ENCODE measurements at places on chromosomes 16 and 17.

GRCh38 chr16:35506018-35506897, 2046.8 kb downstream of the TP53TG3F start:
- DNase-seq = no peak

DNA sequence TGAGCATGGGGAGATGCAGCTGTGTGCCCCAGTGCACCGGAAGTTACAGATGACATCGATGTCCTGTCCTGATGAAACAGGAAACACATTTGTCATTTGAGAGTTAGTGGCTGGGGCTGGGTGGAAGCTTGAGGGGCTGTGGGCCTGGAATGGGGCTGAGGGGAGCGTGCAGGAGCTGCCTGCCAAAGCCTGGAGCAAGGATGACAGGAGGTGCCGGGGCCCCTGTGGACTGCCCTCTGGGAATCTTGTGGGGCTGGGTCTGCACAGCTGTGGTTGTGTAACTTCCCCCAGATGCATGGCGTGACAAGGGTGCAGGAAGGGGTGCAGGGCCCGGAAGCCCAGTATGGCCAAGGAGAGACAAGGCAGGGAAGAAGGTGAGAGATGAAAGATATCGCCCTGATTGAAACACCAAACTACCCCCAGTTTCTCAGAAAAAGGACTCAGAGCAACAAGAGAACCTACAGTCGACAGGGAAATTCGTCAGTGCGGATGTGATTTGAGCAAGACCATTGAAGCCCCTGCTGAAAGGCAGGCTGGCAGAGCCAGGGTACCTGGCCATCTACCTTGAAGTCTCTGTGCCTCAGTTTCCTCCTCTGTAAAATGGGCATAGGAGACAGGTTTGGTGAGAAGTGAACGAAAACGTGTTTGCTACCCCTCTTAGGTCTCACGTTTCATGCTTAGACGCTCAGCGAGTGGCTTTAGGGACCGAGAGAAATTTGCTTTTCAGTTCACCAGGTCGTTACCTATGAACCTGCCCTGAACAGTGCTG, 8.8 kb downstream of the MMP25 start:
- DNase-seq = peak; percentile 79

DNA sequence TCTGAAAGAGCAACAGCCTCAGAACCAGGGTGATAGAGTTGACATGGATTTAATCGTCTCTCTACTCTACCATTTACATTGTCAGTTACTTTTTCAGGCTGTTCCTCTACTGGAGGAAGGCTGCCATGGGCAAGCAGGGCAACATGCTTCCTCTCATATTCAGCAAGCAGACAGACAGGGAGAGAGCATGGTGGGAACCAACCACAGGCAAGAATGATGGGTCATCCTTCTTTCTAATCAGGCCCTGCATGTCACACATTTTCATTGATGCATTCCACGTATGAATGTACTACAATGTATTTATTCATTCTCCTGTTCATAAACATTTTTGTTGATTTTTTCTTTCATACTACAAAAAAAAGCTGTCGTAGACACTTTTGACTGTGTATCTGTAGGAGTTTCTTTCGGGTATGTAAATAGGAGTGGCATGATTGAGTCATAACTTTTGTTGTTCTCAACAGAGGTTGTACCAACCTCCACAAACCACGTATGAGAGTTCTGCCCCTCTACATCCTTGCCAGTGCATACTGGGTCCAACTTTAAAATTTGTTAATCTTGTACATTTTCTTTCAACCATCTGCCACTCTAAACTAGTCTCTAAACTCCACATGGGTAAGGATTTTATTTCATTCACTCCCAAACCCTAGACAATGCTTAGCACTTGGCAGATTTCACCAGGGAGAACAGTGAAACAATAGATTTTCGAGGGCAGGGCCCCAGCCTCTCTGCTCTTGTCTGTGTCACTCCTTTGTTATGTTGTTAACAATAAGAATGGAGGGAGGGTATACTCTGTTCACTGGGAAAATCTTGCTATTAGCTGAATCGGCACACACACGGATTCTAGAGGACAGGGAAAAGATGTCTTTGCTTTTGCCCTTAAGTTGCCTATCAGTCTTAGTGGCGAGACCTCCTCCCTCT, 58.7 kb downstream of the CMC2 start:
- no peak for DNase-seq

DNA sequence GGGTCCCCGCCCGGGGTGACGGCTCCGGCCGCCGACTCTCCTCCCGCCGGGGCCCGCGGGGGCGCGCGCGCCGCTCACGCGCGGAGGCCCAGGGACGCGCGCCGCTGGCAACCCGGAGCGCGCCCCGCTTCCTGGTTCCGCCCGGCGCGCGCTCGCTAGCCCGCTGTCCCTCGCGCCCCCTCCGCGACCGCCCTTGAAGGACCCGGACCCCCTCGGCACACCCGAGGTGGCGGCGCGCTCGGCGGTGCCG, at the start of gene STAT5B:
Gene STAT5B, minus strand, starts transcription at position 33 of the 250 bp plus-strand sequence. CDS start 44,264 bp downstream, outside the sequence.
- peak; percentile 42 for DNase-seq

GRCh38 chr16:56643080-56643778, 4.8 kb downstream of the MT1A start:
- no peak for DNase-seq

DNA sequence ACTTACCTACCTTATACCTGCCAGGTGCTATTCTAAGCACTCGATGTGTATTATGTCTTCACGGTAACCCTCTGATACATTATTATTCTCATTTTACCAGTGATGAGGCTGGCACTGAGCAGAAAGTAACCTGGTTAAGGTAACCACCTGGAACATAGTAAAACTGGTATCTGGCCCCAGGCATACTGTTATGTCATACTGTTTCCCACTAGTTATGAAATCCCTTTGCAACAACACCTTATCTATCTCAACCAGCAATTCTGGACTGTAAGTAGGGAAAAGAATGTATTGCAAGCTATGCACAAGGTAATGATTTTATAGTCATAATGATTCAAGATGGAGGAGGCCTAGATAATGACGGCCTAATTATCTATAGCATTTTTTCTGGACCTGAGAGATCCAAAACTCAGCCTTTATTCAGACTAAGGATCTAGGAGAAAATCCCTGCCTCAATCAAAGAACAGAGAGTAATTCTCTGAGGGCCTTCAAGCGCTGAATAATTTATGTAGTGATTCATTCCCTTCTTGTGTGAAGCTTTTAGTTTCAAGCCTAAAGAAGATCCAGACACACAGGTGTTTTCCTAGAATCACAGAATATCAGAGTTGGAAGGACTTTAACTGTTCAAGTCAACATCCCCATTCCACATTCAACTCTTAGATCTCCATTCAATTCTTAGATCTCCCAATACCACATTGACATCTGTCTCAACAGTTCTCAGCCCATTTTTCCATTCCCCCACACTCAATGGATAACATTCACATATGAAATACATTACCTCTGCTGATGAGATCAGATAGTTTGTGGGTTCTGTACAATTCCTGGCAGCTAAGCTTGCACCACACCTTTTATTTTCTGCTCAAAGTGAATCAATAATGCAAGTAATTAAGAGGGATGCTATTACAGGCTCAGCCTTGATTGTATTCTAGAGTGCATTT, 14.9 kb upstream of the MMD start:
- no peak for DNase-seq

DNA sequence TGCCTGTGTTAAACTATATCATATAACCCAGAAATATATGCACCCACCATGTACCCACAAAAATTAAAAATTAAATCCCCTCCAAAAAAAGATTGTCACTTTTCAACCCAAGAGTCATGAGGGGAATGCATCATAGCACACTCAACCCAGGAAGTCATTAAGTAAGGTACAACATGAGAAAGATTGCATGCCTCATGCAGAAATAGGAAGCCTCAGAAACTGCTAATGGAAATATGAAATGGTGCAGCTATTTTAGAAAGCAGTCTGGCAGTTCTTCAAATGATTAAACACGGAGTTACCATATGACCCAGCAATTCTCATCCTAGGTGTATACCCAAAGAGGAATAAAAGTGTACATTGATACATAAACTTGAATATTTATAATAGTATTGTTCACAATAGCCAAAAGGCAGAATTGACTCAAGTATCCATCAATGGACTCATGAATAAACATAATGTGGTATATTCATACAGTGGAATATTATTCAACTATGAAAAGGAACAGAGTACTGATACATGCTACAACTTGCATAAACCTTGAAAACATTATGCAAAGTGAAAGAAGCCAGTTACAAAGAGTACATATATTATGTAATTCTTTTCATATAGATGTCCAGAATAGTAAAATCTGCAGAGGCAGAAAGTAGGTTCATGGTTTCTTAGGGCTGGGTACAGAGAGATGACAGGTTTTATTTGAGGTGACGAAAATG, 70.4 kb downstream of the TMEM100 start:
- no peak for DNase-seq

DNA sequence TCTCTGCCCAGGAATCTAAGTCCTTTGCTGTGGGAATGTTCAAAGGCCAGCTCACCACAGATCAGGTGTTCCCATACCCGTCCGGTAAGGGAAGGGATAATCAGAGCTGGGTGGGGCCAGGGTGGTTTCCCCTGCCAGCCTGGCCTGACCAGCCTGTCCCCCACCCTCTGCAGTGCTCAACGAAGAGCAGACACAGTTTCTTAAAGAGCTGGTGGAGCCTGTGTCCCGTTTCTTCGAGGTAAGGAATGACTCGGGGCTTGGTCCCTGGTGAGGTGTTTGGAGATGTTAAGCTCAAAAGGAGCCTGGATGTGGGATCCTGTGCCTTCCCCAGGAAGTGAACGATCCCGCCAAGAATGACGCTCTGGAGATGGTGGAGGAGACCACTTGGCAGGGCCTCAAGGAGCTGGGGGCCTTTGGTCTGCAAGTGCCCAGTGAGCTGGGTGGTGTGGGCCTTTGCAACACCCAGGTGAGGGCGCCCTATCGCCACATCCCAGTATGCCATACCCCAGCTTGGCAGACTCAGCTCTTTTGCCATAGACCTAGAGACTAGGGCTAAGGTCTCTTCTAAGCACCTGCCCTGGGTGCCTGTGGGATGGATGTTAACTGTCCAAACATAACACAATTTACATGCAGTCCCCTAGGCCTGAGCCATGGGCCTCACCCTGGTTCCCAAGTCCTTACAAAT, 997 bp downstream of the ACADVL start:
- no peak for DNase-seq

GRCh38 chr16:71867939-71868338, 16.0 kb downstream of the ZNF821 start:
- no peak for DNase-seq

- DNase-seq = no peak
Measured at GRCh38 chr17:74875155-74875976, 2.6 kb upstream of the FDXR start.

DNA sequence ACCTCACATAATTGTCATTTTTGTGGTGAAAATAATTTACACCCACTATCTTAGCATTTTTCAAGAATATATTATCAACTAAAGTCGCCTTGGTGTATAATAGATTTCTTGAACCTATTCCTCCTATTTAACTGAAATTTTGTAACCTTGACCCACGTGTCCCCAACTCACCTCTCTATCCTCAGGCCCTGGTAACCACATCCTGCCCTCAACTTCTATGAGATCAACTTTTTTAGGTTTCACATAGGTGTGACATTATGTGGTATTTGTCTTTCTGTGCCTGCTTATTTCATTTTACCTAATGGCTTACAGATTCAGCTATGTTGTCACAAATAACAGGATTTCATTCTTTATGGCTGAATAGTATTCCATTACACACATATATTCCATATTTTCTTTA, 73.0 kb upstream of the CNTNAP4 start:
- DNase-seq = no peak

DNA sequence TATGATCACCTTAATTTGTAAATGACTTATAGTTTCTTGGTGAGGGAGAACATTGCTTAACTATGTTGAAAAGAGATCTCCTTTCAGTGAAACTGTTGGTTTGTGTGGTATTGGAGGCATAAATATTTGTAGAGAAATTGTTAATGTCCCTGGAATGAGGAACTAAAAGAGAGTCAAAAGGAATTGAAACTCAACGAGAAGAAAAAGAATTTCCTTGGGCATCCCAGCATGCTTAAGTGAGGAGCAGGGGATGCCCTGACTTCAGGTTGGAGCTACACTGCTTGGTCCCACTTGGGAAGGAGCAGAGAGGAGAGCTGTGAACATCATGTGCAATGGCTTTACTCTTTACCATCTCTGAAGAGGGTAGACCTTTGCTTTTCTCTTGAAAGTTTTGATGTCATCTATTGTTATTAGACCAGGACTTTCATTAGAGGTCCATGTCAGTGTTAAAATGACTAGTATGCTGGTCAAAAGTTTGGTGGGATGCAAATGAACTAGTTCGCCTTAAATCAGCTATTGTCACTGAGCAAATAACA, 21.7 kb downstream of the KRT23 start:
- no peak for DNase-seq

DNA sequence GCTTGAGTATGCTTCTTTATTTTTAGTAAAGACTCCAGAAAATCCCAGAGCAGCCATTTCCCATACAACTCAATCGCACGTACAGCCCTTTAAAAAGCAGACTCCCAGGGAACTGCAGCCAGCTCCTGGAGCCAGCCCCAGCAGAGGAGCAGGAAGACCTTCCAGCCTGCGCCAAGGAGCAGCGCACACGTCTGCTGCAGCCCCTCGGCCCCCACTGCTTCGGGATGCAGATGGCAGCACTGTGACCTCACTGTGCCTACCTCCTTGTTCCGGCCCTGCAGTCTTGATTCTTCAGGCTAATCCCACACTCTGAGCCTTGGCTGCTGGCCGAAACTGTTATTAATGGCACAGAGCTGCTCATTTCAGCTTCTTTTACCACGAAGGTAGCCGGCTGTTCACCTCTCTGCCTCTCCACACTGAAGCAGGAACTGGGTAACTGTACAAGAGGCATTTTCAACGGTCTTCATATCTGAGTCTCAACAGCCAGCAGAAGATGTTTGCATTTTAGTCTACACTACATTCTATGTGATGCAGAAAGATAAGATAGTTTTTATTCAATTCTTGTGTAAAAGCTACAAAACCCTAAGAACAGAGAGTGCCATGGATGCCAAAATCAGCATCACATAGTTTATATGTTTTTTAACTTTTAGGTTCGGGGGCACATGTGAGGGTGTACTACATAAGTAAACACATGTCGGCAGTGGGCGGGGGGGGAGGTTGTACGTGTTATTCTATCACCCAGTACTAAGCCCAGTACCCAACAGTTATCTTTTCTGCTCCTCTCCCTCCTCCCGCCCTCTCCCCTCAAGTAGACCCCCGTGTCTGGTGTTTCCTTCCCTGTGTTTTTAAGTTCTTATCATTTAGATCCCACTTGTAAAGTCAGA, 130.9 kb downstream of the ANKRD11 start:
- no peak for DNase-seq

GRCh38 chr16:86219655-86220445, 290.5 kb upstream of the FOXF1 start:
- no peak for DNase-seq

DNA sequence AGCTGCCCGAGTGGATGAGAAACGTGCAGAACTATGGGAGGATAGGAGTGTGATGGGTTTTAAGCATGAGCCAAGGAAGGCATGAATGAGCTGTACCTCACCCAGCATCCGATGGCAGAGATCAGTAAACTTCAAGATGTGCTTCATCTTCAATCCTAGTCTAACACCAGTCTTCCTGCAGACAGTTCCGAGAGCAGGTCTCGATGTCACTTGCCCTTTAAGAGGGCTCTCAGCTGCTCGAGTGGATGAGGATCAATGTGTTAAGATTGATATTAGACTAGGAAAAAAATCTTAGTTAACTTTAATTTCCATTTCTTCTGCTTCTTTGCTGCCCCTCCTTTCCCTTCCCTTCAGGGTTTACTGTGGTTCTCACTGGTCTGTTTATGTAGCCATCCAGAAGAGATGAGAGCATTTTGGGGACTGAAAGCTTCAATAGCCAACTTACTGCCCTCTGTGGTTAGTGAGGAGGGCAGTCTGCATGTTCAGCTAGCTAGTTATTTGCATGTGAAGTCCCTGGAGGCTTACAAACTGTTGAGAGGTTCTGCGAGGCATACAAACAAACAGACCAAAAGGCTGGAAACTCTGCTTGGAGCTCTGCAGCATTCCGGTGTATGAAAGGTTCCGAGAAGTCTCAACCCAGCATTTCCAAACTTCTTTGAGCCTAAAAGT, 15.3 kb downstream of the KLHL36 start:
- DNase-seq = no peak
